ENCODE measurements at places on chromosomes 3 and 15.

DNA sequence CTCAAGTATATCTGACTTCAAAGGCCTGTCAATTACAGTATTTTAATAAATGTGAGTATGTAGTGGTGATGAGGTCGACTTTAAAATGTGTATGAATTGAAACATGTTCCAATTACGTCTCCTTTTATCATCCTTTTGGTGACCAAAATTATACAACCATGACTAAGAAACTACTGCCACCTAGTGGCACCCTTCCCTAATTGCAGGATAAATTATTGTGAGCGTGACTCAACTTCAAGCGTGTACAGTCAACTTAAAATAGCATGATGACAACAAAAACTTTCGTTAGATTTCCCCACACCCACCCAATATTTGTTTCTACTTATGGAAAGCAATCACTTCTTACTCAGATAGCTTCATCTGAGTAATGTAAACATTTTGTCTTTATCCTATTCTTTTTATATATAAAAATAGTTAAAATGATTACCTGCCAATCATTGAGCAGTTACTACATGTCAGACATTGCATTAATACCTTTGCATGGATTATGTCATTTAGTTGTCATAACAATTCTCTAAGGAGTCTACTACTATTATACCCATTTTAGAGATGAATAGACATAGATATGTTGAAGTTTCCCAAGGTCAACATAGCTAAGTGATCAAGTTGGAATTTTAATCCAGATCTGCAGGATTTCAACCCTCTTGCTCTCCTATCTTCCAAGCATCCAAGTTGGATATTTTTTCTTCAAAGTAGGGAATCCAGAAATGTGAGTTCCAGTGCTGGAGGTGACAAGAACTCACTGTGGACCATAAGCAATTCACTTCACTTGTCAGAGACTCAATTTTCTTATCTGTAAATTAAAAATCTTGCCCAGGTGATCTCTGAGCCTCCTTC lies 106.0 kb downstream of the MEX3B start:
- no peak for DNase-seq

- DNase-seq = no peak
Measured at GRCh38 chr3:191158247-191158646, 40.8 kb upstream of the OSTN start.

GRCh38 chr15:98713585-98714001 lies 65.3 kb downstream of the IGF1R start:
- DNase-seq = no peak

- no peak for DNase-seq
Measured at GRCh38 chr3:77271711-77272110, 231.8 kb downstream of the ROBO2 start.

- no peak for DNase-seq
Measured at GRCh38 chr3:135982922-135983581, 17.5 kb downstream of the PPP2R3A start.

GRCh38 chr15:82648257-82649103 lies 1.3 kb upstream of the CPEB1 start:
- no peak for DNase-seq

- no peak for DNase-seq
Measured at GRCh38 chr3:45367453-45367871, 20.9 kb upstream of the LARS2 start.

GRCh38 chr3:97823046-97824004 lies 1.5 kb downstream of the CRYBG3 start:
- DNase-seq = no peak

GRCh38 chr3:30505866-30506520 lies 100.4 kb upstream of the TGFBR2 start:
- no peak for DNase-seq

GRCh38 chr3:161273589-161274218 lies 52.6 kb downstream of the NMD3 start:
- DNase-seq = no peak

GRCh38 chr15:91925794-91926193 lies 72.3 kb downstream of the SLCO3A1 start:
- DNase-seq = no peak

- no peak for DNase-seq
Measured at GRCh38 chr3:121988146-121988545, 33.9 kb downstream of the ILDR1 start.

- DNase-seq = no peak
Measured at GRCh38 chr15:73078722-73079121, 26.5 kb downstream of the NEO1 start.

GRCh38 chr15:66863390-66864085 lies 161.5 kb downstream of the SMAD6 start:
- no peak for DNase-seq

DNA sequence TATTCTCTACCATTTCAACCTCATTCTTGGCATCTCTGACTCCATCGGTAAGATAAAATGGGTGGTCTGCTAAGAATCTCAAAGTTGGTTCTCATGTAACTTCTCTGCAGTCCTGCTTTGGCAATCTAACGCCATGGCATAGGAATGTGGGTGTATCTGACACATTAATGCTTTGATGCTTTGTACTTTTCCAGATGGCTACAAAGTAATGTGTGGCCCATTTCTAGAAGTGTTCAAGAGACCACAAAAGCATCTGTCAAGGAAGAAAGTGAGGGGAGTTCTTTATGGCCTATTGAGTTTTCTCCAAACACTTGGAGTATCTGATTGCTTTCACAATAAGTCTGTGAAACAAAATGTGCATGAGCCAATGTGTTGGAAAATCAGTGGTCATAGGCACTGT lies 339.9 kb upstream of the TGFBR2 start:
- DNase-seq = no peak

- no peak for DNase-seq
Measured at GRCh38 chr15:39199076-39199475, 381.8 kb upstream of the THBS1 start.

DNA sequence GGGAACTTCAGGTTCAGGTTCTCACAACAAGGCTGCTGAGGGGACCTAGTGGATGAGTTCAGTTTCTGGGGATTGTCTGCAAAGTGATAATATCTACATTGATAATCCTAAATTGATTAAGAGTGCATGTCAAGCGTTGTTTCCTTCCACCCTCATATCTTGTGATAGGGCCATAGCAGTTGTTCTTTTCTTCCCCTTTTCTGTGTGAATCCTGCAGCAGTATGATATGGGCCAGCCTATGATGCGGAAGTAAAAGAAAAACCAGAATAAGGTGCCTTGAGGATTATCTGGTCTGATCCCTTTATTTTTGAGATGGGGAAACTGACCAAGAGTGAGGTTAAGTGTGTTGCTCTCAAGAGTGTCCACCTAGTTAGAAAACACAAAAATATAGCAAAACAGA lies 86.2 kb downstream of the MITF start:
- DNase-seq = no peak

- no peak for DNase-seq
Measured at GRCh38 chr3:158671821-158672214, 630 bp downstream of the LXN start.

DNA sequence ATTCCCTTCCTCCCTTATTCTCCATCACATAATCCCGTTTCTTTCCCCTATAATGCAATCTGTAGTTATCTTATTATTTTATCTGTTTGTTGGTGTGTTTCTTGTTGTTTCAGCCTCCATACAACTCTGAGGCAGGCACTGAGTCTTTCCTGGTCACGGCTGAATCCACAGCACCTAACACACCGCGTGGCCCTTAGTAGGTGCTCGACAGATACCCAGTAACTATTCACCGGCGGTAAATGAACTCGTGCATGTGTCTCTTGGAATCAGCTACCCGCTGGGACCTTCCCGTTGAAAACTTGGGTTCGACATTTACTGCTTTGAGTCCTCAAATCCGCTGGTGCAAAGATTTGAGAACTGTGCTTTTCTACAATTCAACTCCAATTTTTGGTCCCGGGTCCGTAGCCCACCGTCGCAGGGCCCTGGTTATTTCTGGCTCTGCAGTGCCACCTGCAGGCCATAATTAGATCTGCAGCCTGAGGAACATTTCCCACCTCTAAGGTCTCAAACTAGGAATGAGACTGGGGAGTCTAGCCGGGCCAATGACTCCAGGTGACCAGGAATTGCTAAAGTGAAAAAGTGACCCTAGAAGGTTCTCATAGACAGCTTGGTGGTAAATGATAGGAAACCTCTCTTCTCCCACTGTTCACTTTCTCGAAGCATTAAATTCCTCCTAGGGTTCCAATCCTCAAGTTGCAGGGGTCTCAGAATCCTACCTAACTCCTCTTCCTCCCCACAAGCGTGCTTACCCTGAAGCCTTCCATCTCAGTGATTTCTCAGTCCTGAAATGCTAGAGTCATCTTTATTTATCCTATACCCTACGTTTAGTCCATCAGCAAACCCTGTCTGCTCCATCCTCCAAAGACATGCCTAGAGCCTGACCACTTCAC lies 40.0 kb upstream of the TRH start:
- no peak for DNase-seq

DNA sequence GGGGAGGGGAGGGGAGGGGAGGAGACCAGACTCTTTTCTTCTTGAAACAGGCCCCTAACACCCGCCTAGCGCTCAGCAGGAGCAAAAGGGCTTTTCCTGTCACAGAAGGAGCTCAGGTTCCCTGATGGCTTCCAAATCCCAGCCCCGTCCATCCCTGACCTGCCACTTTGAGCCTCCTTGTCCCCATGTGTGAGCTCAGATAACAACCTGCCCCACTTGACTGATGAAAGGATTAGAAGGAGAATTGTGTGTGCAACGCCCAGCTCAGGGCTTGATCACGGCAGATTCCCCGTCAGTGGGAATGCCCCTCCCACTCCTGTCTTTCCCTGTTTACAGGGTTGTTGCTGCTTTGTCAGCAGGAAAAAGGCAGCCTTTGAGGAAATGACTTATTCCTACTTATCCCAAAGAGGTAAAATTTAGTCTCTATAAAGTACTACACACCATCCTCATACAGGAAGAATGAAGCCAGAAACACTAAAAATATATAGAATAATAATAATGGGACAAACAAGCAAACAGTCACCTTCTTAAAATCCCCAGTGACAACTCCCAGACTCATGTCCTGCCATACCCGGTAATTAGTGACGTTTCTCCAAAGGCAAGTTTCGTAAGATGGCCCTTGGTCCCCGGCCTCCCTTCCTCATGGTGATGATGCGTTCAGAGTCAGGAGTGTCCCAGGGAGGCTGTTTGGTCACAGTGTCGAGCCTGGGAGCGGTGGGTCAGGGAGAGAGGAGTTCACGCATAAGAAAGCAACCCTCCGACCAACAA lies 6.1 kb upstream of the LRRC15 start:
- DNase-seq = no peak

DNA sequence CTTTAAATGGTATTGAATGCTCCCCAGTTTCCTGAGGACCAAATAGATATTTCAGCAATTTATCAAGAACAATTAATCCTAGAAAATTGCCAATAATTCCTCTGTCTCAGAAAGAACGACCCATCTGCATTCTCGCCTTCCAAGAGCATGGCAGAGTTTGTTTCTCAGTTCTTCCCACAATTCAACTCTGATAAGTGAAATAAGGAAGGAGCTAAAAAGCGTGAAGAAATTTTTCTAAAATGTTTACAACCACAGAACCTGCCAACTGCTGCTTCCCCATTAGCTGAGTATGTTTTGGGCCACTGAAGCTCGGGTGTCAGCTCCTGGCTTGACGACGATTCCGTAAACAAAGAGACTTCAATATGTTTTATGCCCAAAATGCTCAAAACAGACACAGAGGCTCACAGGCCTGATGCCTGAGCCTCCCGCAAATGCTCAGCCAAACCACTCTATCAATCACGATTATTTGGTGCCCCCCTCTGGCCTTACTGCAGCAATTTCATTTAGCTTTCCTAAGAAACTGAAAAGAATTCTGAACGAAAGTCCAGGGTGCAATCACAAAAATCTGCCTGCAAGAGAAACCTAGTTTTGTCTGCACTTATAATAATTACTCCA lies 259.2 kb upstream of the CCDC54 start:
- DNase-seq = no peak

- DNase-seq = no peak
Measured at GRCh38 chr3:14177580-14178246, 688 bp downstream of the XPC start.

GRCh38 chr15:69758810-69759790 lies 306.5 kb downstream of the RPLP1 start:
- DNase-seq = peak; percentile 89

- DNase-seq = no peak
Measured at GRCh38 chr3:141012571-141012970, 38.6 kb upstream of the SPSB4 start.

DNA sequence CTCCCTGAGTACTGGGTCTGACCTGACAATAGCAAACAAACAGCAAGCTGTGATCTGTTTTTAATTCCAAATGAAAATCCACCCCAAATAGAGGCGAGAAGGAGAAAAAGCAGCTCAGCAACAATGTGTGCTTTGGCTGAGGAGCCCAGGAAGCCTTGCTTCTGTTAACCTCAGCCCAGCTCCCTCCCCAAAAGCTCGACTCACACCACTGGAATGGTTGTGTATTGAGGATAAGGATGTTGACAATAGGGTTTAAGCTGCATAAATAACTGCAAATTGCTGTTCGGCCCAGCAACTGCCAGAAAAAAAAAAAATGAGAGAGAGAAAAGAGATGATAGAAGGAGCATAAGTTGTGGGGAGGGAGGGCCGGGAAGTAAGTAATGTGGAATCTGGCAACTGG lies 104.0 kb upstream of the TBC1D5 start:
- DNase-seq = no peak

GRCh38 chr3:148036331-148036876 lies 627.2 kb downstream of the ZIC1 start:
- no peak for DNase-seq

GRCh38 chr3:50246517-50246954 lies 10.5 kb downstream of the GNAI2 start:
- peak; percentile 76 for DNase-seq

GRCh38 chr3:41794748-41795589 lies 166.9 kb downstream of the ULK4 start:
- no peak for DNase-seq

DNA sequence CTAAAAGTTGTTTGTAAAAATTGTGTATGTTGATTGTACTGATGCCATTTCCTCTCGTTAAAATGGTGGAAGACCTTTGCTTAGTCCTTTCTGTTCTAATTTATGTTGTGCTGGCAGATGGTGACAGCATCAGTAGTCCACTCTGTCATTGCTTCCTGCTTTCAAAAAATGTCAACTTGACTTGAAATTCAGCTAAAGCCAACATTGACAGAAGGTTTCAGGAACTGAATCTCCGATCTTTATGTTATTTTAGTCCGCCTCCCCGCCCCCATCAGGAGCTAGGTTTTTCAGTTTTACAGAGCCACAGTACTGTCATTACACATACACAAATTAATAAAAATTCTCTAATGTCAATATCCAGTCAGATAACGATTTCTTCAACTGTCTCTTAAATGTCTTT lies 1.5 kb downstream of the CEP63 start:
- no peak for DNase-seq

DNA sequence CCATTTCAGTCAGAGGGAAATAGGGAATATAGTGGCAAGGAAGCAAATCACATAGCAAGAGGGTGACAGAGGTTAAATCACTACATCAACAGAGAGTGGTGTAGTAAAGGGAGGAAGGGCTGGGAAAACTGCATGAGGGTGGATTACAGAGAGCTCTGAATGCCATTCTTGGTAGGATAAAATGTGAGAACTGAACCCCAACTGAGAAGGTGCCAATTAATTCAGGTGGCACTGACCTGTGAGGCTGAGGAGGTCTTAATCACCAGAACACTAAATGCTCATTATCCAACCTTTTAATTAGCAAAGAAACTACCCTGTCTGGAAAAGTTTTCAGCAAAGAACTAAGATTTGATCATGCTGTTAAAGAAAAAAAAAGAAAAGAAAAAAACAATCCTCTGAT lies 202.7 kb downstream of the LRRN1 start:
- no peak for DNase-seq

Measured in T-cell (primary cell).